ENCODE measurements at places on chromosomes 2 and 18. TPM values are rescaled to one million over a fixed set of nuclear protein-coding genes. Genes with fewer than 3 reads are reported as not detected.
A peak's percentile ranks its signal among the peaks of the same experiment; 100 is the strongest.

DNA sequence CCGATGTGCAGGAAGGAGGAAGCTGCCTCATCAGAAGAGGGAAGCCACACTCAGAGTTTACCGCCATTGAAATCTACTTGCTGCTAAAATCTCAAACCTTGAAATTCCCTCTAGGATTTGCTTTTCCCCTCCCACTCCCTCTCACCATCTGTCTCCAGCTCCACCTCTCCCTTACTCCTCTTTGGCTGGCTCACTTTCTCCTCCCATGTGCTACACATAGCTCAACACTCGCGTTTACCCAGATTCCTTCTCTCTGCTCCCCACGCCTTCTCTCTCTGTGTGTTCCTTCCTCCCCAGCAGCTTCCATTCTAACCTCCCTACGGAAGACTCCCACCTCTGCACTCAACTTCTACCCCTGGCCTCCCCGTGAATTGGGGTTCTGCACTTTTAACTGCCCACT, 143.1 kb downstream of the DNER start:
- no peak for DNase-seq

DNA sequence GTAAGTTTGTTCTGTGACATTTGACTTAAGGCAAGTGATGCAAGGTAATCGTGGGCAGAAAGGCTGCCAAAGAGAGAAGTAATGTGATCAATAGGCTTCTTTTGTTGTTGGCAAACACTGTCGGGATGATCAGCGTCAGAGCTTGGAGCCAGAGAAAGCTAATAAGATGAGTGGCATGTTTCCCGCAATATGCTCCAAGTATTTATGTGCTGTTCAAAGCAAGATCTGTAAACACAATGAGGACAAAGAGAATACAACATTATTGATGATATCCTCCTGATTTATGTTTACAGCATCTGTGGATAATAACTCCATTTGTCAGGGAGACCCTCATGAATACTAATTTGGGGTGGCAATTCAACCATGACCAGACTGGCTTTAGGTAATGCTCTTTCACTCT, 603.3 kb downstream of the TDRD15 start:
- DNase-seq: no peak

DNA sequence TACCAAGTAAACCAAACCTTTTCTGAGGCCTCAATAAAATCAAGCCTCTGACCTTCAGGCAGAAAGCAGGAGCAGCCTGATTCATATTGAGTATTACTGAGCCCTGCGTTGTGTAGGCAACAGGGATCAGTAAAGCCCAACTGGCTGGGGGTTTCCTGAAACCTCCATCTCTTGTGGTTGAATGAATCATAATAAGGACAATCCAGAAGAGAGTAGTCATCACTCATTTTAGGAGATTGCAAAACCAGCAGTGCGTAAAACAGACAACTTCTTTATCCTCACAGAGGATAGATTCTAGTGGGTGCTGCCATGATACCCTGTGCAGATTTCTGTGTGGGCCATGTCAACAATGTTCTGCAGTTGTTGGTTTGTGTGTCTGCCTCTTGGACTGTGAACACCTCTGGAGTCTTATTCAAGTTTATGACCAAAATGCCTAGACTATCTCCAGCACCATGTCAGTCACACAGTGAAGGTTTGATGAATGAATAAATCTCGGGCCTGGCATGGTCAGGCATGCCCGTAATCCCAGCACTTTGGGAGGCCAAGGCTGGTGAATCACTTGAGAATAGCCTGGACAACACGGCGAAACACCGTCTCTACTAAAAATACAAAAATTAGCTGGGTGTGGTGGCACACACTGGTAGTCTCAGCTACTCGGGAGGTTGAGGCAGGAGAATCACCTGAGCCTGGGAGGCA, 51.8 kb upstream of the RAB27B start:
- DNase-seq: peak; percentile 66

NTSR2 gene
- total RNA-seq: not detected

- DNase-seq: no peak
Measured at GRCh38 chr2:168354499-168354898, 101.6 kb upstream of the CERS6 start.

GRCh38 chr2:419687-420317, 131.9 kb upstream of the ALKAL2 start:
- DNase-seq: no peak

ATP8B1 gene
- total RNA-seq: 100 TPM

GRCh38 chr2:74179063-74179865, 585 bp upstream of the MOB1A start:
- no peak for DNase-seq

DNA sequence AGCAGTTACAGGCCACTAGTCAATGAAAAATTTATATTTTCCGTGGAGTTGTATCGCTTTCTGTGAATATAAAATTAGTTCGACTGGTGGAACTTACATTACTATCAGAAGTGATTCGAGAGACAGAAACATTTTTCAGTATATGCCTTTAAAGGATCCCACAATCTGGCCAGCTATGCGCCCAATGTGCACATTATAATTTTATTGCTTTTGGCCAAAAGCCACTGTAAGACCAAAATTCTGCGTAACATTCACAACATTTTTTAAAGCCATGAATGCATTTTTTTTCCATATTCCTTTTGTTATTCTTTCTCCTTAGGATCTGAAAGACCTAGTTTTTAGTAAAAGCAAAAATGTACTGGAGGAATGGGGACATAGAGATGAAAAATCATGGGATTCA, 131.0 kb upstream of the CHAC2 start:
- DNase-seq: no peak

EVX2 gene
- total RNA-seq: not detected

NT5DC4 gene
- total RNA-seq: not detected

- DNase-seq: no peak
Measured at GRCh38 chr2:149587950-149588487, 444 bp upstream of the MMADHC start.

GRCh38 chr2:34098256-34098655, 499.2 kb upstream of the FAM98A start:
- DNase-seq: no peak

IL37 gene
- total RNA-seq: not detected

- DNase-seq: no peak
Measured at GRCh38 chr2:36455011-36455410, 99.4 kb downstream of the CRIM1 start.

DNA sequence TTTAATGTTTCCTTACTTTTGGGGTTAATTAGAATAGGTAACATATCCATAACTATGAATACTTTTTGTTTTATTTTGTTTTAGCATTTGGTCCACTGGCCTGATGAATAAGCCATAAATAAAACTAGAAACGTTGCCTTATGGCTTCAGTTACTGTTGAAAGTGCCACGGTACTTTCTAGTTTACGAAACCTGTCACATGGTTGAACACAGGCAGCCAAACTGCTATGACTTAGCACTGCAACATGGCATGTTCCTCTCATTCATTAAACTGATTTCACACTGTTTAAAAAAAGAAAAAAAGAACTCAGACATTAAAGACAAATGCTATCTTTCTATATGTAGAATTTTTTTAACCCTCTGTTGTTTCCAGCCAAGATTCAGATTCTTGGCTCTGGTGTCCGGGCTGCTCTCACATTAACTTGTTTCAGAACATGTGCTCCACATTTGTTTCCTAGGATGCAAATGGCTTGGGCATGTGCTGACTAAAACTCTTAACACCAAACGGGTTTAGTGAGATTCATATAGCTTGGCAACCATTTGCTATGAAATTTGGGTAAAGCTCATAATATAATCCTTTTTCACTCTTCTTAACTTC, 323.9 kb upstream of the RND3 start:
- DNase-seq: no peak

- no peak for DNase-seq
Measured at GRCh38 chr2:128284841-128285240, 33.8 kb downstream of the HS6ST1 start.

DNA sequence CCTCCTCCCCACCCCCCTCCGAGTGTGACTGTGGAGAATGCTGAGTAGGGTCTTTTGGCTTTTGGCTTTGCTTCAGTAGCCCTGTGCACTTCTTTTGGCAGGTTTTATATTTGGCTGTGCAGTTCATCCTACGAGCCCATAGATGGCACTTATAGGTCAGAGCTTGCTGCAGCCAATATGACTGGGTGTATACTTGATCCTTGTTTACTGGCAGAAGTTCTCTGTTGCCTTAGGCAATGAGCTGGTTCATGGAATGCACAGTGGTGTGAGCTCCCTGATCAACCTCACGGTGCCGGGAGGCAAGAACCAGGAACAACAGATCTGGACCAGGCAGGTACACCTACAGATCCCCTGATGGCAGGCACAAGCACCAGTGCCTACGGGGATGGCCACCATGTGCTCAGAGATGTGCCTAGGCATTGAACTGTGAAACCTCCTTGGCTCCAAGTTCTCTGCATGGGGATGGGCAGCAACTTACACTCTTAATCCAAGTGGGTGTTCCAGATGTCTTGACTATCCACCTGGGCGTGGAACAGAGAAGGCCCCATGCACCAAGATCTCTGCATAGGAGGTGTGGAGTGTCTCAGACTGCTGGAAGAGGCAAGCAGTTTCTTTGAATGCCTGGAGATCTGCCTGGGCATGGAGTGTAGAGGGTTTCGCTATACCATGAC, 190.4 kb downstream of the KIAA1328 start:
- DNase-seq: no peak

GRCh38 chr2:207205173-207205957, 39.6 kb upstream of the KLF7 start:
- no peak for DNase-seq

DNA sequence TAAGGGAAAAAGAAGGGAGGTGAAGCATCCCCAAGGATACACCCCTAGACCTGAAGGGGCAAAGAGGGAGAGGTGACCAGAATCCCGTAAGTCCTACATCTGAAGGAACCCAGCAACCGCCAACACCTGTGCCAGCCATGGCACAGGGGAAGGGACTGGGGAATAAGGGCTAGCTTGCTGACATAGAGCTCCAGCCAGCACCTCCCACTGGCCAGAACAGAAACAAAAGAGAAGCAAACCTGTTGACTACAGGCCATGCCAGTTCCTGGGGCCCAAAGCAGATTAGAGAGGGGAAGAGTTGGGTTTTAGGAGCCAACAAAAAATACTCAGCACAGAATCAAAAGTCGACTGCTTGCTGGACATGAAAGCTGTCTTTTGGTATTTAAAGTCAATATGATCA, 244.6 kb downstream of the SUCLG1 start:
- DNase-seq: no peak

- no peak for DNase-seq
Measured at GRCh38 chr2:201257381-201257955, 2.9 kb upstream of the CASP8 start.

NYAP2 gene
- total RNA-seq: not detected

DNA sequence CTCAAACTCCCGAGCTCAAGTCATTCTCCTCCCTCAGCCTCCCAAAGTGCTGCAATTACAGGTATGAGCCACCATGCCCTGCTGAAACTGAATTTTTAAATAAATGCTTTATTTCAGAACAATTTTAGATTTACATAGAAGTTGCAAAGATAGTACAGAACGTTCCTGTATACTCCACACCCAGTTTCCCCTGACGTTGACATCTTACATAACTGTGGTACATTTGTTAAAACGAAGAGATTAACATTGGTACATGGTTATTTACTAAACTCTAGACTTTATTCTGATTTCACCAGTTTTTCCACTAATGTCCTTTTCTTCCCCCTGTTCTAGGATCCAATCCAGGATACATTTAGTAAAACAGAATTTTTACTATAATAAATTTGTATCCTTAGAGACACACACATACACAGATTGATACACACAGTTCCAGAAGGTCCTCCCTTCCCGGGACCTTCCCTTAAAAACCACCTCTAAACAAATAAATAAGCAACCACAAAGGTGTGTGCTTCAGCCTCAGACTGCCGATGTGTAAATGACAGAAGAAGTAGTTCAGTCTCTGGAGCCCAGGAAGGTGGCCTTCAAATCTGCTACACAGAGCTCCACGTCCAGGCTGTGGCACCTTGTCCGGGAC, 6.9 kb downstream of the NEU2 start:
- DNase-seq: no peak

CKAP2L gene
- 25.2 TPM for total RNA-seq

GRCh38 chr2:136006658-136007057, 21.2 kb upstream of the DARS1 start:
- DNase-seq: no peak

DNA sequence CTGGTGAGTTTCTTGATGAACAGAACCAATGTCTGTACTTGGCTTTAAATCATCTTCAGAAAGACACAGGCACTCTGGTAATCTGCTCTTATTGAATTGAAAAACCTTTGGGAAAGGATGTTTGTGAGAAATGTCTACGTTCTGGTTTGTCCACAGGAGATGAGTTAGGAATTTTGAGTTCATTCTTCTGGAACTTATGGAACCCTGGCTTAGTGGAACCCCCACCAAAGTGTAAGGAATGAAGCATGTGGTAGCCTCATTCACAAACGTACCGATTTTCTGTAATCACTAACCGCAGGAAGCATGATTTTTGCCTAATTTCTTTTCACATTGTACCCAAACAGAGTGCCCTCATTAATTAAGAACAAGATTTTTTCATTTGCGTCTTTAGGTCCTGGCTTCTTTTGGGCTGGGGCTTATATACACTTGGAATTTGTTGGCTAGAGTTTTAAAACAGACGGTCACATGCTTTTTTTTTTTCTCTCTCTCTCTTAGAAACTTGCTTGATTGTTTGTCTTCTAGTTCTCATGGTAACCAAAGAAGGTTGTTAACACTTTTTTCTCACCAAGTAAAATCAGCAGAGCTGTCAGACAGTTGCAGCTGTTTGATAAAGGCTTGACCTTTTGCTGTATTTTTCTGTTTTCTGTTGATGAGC, 314.1 kb upstream of the THUMPD2 start:
- peak; percentile 6 for DNase-seq

MDH1B gene
- total RNA-seq: not detected

- DNase-seq: peak; percentile 77
Measured at GRCh38 chr2:216034065-216034464, 20.7 kb upstream of the MREG start.

PROKR1 gene
- total RNA-seq: not detected
